HAP-1 (cell line): ENCODE measurements at places on chromosomes 5 and 9.

DNA sequence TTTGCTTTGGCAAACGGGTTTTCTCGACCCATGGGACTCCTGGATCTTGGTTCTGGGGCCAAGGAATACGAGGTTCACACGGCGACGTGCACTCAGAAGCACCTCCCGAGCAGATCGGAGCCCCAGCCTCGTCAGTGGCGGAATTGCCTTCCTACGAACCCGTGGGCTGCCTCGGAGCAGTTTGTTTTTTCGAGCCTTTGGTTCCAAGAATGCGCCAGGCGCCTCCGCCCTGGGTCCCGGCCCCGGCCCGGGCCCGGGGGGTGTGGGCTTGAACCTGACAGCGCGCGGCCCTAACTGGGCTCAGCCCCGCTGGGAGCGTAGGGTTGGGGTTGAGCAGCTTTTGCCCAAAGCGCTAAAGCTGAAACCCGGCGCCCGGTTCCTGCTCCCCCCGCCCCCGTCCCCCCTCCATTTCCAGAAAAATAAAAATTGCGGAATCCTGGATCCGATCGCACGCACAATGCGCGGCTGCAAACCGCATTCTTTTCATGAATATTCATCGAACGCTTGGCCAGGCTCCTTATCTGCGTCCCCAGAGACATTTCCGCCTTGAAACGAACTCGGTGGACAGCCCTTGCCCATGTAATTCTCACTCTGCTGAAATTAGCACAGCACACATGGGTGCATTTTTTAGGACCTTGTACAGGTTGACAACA lies 1.0 kb downstream of the BASP1 start:
- DNase-seq = peak; percentile 55

GRCh38 chr5:83219495-83219894 lies 142.1 kb downstream of the XRCC4 start:
- no peak for DNase-seq

- DNase-seq = no peak
These were observed 256.6 kb downstream of the TMEM38B start for GRCh38 chr9:105950894-105951293.

DNA sequence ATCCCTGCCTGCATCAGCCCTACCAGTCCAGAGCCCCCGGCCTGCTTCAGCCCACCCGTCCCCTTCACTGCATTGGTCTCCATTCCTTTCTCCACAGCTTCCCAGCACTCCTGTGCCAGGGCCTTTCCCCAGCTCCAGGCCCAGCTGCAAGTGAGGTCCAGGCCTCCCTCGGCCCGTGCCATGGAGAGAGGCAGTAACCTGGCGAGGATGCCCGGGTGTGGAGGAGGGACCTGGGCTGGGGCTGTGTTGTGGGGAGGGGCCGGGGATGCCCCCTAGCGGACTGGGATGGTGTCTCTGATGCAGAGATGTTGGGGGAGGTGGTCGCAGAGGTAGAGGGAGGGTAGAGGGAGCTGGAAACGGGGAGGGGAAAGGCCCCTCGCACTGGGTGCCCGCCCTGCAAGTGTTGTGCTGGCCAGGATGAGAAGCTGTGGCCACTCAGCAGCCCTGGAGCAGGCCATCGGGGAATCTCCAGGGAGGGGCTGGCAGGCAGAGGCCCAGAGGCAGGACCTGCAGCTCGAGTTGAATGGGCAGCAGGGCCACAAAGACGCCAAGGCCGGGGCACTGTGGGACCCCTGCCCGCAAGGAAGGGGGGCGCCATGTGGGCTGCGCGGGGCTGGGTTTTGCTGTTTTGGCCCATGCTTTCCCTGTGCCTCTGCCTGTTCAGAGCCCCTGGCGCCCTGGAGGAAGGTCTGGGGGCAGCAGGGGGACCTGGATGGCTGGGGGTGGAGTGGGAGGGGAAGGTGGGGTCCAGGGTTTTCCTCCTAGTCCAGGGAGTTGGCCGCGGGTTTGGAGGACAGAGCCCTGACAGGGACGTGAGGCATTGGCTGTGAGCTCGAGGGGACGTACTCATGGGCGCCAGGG lies 26.0 kb upstream of the NKD2 start:
- no peak for DNase-seq

- no peak for DNase-seq
These were observed 5.5 kb upstream of the SCGB3A1 start for GRCh38 chr5:180596668-180597231.

DNA sequence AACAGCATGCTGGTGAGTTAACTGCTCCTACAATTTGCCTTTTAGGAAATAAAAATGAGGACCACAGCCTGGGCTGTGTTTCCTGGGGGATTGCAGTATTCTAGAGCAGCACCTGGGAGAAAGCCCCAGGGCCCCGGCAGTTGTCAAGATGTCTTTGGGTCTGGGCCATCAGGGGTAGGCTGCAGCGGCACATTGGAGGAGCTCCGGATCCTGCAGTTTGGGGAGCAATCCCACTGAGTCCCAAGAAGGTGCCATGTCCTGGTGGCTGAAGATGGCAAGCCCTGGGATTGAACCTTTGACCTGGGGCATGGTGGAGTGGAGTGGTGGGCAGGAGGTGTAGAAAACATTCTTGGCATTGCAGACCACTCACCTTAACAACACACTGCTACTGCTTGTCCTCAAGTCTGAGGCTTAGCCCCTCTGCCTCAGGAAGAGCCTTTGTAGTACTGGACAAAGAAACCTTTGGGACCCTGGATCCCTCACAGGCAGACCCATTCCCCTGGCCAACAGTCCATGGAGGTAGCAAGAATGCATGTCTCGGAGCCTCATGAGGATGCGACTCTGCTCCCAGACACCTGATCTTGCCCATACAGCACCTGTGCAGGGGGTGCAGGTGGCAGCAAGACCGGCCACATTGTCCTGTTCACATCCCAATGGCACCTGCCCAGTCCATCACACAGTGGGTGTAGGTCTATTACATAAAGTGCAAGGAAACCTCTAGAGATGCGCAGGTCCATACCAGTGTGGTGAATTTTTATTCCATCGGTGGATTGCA lies 159.1 kb upstream of the IRX2 start:
- DNase-seq = no peak

- DNase-seq = no peak
These were observed 199.3 kb upstream of the ADAMTSL1 start for GRCh38 chr9:18274693-18275092.

DNA sequence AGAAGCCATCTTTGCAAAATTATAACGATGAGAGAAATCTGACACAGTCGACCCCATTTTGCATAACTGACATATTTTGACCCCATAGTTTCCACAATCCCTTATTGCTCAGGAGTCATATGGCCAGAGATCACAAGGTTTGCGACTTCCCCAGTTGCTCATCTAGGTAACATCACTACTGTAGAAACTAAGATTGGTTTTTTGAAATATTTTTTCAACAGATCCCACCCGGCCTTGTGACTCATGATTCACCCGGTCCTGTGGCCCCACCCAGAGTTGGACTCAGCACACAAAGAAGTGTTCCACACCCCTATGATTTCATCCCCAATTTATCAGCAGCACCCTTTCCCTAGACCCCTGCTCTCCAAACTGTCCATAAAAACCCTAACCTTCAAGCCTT lies 50.2 kb downstream of the TIMD4 start:
- DNase-seq = no peak

DNA sequence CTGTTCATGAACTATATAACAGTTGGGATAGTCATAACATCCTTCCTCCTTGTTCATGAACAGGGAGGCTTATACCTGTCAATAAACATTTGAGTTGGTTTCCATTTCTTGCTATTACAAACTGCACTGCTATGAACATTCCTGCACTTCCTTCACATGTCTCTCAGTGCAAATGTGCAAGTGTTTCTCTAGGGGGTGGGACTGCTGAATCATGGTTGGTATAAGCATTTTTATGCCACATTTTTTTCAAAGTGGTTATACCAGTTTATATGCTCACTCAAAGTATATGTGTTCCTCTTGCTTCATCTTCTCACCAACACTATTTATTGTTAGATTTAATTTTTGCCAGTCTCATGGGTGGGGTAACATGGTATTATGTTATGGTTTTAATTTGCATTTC lies 25.8 kb upstream of the TPD52L3 start:
- no peak for DNase-seq

- no peak for DNase-seq
These were observed 19.7 kb downstream of the FNBP1 start for GRCh38 chr9:130023144-130023787.

DNA sequence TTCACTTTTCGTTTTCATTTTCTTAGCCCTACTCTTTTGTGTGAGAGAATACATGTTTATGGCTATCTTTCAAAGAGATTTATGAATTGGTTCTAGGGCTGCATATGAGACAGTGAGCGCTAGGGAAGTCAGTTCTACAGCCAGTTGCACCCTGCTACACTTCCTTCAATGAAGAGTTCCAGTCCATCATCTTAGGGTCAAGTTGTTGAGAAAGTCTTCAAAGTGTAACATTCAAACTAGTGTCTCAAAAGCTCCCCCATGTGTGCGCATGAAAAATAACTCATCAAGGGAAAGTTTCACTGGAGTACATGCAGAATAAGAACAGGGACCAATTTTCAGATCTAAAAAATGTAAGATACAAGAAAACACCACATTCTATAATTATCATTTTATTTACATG lies 317.2 kb downstream of the DEPDC1B start:
- DNase-seq = peak; percentile 2

DNA sequence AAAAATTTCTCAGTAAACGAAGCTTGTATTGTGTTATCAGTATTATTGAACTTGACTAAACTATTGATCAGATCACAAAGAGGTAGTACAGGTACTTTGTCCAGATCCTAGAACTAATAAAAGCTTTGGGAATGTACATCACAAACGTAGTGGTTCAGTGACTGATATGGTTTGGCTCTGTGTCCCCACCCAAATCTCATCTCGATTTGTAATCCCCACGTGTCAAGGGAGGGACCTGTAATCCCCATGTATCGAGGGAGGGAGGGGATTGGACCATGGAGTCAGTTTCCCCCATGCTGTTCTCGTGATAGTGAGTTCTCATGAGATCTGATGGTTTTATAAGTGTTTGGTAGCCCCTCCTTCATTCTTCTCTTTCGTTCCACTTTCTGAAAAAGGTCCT lies 100.9 kb downstream of the ARRDC3 start:
- no peak for DNase-seq

GRCh38 chr5:129747572-129748407 lies at the start of gene MINAR2:
Gene MINAR2 (plus strand): TSS chr5:129748094. CDS start chr5:129748191, 97 bp downstream.
- no peak for DNase-seq

DNA sequence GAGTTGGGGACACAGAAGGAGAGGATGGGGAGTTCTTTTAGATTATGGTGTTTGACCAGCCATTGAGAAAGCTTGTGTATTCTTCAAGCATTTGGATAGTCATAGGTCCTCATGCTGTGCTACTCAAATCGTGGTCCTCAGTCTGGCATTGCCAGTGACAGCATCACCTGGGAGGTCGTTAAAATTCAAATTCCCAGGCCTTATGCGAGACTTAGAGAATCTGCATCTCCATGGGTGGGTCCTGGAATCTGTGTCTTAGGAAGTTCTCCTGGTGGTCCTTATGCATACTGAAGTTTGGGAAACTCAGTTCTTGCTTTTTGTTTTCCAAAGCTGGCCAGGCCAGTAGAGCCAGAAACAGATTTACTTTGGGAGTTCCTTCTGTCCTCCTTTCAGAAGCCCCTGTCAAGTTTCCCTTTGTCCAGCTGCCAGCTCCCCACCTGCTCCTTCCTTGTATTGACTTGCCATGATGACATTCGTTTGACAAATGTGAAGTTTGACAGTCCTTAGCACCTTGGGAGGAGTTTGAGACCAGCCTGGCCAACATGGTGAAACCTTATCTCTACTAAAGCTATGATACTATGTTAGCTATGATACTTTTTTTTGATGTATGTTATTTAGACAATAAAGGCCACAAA lies 95.6 kb downstream of the PALM2AKAP2 start:
- DNase-seq = no peak

- DNase-seq = no peak
These were observed 232.7 kb downstream of the ADAMTSL1 start for GRCh38 chr9:18706648-18707047.

DNA sequence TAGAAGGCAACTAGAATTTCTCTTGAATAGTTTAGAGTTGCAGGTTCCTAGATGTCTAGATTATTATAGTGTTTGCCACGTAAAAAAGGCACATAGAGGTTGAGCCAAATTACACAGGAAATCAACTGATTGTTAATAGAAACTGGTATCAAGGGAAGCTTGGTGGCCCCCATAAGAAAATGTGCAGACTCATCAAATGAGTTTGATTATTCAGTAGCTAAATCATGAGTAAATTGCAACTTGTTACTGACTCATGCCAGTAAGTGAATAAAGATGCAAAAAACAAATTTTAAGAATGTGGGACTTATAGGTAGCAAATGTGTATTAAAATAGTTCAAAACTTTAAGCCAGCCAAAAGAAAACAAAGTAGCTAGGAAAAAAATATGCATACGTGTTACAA lies 1078.9 kb upstream of the CDH9 start:
- no peak for DNase-seq

- no peak for DNase-seq
These were observed 808.0 kb downstream of the TLE1 start for GRCh38 chr9:80881320-80881719.

DNA sequence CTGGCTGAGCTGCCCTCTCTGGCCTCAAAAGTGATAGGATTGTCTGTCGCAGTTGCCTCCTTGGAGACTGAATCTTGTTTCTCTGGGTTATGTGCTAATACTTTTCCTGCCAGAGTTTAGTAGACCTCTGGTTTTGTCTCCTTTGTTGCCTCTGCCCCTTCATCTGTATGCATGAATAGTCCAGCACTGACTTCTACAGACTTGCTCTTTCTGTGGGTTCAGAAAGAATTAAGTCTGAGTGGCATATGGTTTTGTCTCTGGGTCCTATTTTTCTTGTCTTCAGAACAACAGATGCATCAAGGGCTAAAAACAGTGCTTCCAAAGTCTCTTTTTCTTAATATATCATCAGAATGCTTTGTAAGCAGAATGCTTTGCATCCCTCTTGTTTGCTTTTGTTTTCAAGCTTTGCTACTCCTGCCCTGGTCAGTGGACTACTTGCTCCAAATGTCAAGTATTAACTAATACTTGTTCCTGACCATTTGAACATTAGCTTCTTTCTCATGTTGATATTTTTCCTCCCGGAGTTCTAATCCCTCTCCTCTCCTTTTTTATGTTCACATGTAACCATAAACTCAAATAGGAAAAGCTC lies 131.7 kb downstream of the UNC13B start:
- no peak for DNase-seq

DNA sequence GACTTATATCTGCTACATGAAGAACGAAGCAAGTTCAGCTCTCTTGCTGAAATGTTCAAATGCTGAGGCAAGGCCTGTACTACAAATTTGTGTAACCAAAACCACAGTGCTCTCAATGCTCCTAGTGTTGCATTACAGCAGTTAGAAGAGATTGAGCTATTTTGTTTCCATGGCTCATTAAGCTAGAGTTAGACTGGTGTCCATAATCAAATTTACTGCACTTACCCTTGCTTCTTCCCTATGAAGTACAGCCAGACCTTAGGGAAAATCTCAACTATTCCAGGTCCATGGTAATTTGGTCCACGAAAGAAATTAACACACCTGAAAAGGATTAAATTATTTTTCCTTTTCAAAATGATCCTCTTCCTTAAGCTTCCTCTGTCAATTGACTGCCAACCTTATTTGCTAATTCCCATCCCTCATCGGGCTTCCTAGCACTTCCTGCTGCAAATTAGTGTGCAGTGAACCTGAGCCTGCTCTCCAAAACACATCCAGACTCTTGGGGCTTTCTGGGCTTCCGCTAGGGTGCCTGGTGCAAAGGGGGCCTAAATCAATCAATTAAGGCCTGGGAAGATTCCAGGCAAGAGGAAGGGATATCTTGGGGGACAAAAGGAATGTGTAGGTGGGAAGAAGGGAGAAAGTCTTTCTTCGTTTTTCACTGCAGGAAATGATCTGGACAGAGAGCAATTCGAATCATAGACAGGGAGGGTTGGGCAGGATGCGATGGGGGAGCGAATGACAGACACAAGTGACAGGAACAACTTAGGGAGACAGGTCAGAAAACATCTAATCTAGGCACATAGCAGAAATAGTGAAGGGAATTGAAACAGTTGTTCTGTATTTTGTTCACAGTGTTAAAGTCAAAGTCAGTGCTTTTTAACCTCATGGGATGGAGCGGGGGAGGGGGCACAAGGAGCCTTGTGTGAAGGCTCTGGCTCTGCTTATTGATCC lies 542.4 kb downstream of the RAB3C start:
- DNase-seq = no peak
